ENCODE measurements at places on chromosomes 7 and 10.

DNA sequence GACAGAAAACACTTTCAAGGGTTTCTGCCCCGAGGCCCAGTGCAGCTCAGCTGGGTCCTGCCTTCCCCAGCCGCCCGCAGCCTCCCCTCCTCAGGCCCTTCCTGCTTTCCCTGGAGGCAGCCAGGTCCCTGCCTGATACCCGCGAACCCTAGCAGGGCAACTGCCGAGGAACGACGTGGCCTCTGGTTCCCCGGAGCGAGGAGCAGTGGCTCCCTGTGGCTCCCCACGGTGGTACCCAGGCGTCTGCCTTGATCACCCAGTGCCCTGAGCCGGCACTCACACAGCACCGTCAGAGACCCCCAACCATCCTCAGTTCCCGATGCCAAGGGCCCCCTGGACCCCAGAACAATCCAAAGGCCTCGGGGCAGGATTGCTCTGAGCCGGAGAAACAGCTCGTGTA lies 58.3 kb downstream of the CFAP46 start:
- DNase-seq, result no peak

DNA sequence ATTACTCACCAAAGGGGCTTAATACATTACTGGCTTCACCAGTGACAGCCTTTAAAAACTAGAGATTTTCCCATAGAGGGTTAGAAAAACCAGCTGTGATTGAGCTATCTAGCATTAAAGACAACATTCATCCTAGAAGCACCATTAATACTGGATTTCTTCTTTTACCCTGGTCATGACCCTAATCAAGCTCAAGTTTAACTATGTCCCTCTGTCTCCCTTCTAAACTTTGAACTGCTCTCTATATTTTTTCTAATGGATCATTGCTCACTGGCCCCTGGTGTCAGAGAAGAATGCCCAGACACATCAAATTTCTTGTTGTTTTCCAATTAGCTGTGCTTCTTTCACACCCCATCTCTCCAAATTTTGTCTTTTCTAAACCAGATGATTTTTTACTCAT lies 1101.3 kb downstream of the XPNPEP1 start:
- DNase-seq, result no peak

DNA sequence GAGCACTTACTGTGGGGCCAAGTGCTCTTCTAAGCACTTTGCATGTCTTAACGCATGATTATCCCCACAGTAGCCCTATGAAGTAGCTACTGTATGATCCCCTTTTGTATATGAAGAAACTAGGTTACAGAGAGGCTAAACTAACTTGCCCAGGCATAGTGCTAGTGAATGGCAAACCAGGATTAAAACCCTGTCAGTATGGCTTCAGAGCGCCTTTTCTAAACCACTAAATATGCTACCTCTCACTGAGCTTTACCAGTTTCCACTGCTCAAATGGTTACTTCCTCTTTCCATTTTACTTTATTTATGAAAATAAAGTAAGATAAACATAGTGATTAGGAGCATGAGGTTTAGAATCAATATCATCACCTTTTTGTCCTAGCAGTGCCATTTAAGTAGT lies 73.6 kb downstream of the PODXL start:
- DNase-seq, result no peak

GRCh38 chr7:112575864-112576263 lies 95.1 kb downstream of the LSMEM1 start:
- DNase-seq, result no peak

GRCh38 chr7:21844742-21845141 lies 101.0 kb downstream of the CDCA7L start:
- no peak for DNase-seq

Data from left hindlimb (tissue), 1 donor.